ENCODE measurements at places on chromosomes 7 and 10.

GRCh38 chr7:111329367-111330234 is 232.7 kb downstream of the IMMP2L start:
- no peak for DNase-seq

DNA sequence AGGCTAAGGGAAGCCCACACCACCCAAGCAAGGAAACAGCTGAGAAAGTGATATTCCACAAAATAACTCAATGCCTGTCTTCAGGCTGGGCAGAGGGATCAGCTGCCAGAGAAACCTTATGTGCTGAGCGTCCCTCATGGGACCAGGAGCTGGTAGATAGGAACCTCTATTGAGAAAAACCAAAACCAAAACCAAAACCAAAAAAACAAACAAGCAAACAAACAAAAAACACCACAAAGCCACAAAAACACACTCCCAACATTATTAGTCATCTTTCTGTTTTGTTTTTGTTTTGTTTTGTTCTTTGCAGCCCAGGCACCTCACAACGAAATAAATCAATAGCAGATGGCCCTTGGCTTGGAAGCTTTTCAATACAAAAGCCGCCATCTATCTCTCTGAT is 760.8 kb upstream of the CELF2 start:
- no peak for DNase-seq

GRCh38 chr7:98206451-98207330 is 4.5 kb upstream of the BHLHA15 start:
- no peak for DNase-seq

DNA sequence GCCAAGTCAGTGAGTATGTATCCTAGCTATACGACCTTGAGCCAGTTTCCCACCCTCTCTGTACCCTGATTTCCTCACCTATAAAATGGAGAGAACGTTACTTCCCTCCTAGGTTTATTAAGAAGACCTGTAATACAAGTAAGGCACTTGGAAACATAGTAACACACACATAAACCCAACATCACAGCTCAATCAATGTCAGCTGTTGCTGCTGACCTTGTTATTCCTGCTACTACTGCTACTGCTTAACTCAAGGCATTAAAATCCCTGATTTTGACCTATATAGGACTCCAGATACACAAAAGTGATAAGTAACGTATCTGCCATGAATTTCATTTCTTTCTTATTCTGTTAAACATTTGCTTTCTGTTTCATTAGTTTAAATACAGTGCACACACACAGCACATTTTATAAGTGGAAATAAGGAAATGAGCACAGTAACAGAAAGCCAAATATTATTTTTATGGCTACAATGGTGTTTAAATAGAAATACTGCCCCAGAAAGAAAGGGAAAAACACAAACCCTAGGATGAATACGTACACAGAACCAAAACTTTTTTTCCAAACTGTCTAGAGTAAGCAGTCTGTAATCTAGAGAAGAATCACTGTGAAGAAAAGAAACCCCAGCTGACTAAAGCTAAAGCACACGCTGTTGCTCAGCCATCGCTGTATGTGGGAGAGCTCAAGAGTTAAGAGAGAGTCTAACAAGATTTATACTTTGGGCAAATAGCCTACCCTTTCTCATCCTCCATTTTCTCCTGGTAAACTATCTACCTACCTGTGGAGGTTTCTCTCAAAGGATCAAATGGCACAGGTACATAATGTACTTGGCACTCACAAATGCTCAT is 19.0 kb downstream of the NAPEPLD start:
- no peak for DNase-seq

DNA sequence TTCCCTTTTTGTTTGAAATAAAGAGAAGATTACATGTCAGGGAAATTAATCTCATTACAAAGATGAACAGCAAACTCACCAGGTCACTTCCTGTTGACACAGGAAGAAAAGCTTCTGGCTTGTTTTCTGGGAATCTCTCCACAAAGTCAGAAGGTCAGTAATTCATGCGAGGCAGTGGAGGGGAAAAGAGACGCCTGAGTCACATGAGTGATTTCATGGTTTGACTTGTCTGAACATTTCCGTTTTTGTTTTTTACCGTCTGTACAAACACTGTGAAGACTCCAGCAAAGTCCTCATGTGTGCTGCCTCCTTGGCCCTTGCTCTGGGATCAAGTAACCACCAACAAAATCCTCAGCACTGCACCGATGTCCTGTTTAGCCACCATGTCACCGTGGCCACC is 2.5 kb upstream of the HABP2 start:
- DNase-seq, result no peak
